ENCODE measurements at places on chromosomes 13 and 19. TPM values are rescaled to one million over a fixed set of nuclear protein-coding genes. Genes with fewer than 3 reads are reported as not detected.

The SRRM5 gene
- 0.12 TPM for total RNA-seq

The ZNF256 gene
- 3.1 TPM for total RNA-seq

DNA sequence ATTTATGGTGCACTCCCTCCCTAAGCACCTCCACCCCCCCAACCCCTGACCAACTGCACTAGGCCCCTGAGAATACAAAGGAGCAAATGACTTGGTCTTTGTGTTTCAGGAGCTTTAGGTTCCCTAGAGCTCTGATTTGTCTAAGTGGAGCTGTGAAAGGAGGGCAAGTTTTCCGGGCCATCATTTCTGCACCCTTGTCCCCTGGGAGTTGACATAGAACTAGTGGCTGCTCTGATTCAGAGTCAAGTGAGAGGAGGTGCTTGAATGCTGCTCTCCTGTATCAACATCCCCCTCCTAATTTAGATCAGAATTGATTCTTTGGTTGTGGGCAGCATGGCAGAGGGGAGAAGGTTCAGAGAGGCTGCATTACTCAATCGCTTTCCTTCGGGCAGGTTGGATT is 391.6 kb downstream of the KCNRG start:
- DNase-seq, result no peak

DNA sequence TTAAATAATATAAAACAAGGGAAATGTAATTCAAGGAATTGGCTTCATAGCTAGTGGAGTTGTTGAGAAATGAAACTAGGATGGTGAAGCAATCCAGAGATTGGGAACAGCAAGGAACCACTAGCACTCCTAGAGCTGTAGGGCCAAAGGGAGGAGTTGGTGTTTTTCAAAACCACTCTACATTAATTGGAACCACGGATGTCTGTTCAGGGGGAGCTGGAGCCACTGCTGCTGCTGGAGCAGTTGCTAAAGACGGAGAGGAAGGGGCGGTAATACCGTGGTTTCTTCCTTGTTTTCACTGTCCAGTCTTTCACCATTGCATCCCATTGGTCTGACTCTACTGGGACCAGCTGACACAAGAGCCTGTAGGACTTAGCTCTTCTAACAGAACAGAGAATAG is 8.5 kb downstream of the DNAJC15 start:
- DNase-seq, result no peak

GRCh38 chr19:46014534-46014933 is 8.3 kb downstream of the PGLYRP1 start:
- DNase-seq, result no peak
